Liver (tissue), 10 donors: ENCODE measurements at places on chromosomes 12 and 14. TPM values are rescaled to one million over a fixed set of nuclear protein-coding genes. Genes with fewer than 3 reads are reported as not detected.
A peak's percentile ranks its signal among the peaks of the same experiment; 100 is the strongest.

DNA sequence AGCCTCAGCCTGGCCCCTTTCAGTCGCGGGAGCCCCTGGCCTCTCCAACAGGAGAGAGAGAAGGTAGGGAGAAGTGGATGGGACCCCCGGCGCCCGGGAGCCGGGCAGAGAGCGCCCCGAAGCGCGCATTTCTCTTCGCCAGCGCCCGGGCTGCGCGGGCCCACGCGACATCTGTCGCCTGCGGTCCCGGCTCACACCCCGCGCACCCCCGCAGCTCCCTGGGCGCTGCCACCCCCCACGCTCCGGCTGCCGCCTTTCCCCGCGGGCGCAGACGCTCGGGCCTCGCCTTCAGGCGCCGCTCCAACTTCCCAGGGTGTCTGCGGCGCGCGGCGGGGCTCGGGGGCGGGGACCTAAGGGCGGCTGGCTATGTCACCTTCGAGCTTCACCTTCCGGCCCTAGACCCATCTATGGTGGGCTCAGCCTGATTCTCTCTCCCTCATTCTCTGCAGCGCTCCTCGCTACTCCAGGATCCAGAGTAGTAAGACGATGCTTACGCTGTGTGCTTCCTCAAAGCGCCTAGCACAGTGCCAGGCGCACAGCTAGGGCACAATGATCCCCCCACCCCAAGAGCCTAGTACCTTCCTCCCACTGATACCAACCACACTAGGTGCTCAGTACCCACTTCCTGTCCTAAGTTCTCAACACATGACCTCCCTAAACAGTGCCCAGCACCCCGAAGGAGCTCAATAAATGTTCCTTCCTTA lies 1.6 kb downstream of the HRK start:
- DNase-seq: no peak

GRCh38 chr14:23640524-23641141 lies 4.5 kb downstream of the DHRS2 start:
- no peak for DNase-seq

DNA sequence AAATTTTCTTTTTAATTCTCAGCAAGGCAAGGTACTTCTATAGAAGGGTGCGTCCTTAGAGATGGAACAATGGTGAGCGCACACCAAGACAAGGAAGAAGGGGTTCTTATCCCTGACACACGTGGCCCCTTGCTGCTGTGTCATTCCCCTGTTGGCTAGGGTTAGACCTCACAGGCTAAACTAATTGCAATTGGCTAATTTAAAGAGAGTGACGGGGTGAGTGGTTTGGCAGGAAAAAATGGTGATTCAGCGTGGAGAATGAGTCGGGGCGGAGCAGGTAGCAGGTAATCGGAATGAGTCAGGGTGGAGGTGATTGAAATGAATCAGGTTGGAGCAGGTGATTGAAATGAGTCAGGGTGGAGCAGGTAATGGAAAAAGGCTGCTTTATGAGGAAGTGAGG lies 36.3 kb upstream of the HECTD1 start:
- DNase-seq: no peak

GRCh38 chr12:7042842-7043241 lies 17.7 kb upstream of the C1S start:
- DNase-seq: no peak

GRCh38 chr12:47901718-47902093 lies 3.1 kb downstream of the VDR start:
- DNase-seq: no peak

DNA sequence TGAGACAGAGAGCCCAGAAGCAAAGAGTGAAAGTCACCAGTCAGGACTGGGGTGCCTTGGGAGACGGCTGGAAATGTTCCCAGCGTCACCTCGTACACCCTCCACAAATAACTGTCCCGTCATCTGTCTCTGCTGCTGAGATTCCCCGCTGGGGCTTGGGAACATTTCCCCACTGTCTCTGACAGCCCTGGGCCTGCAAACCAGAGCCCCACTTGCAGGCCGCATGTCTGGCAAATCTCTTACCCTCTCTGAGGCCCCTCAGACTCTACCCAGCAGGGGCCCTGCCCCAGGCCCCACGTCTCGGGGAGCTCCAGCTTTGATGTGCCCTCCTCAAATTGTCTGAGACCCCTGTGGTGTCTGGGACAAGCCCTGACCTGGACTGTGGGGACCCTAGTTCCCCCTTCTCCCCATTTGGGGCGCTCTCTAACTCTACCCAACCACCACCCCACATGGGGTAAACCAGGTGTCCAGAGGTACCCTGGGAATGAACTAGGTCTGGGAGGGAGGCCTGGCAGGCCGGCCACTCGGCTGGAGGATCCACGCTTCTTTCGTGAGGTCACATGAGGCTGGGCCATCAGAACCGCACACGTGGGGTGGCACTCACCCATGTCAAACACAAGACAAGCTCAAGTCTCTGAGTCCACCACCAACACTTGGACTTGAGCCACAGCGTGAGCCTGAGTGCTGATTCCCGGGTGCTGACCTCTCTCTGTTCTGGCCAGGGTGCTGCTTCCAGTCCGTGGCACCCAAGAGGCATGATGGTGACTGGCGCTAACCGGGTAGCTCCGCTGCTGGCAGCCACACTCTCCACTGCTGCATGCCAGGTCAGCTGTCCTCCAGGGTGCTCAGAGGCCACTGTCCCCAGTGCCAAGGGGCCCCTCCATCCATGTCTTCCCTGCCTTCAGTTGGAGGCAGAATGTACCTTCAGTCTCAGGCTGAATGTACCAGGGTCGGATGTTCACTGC lies 59.8 kb downstream of the DIO3 start:
- no peak for DNase-seq

- no peak for DNase-seq
These were observed 1.8 kb upstream of the MYL6B start for GRCh38 chr12:56150563-56150962.

DNA sequence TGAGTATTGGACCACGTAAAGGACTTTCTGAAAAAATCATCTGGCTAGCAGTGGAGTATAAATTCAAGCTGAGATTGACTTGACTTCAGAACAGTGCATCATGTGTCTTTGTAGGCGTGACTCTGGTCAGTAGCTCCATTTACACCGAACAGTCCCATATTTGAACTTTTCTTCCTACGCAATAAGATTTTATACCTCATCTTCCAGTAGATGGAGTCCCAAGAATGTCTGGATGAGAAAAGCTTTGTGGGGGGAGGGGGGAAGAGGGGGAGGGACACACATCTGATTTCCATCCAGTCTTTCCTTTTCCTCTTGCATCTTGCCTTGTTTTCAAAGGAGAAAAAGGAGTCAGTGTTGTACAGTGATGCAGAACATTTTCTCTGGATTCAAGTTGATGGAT lies 241.0 kb downstream of the EMP1 start:
- DNase-seq: no peak

DNA sequence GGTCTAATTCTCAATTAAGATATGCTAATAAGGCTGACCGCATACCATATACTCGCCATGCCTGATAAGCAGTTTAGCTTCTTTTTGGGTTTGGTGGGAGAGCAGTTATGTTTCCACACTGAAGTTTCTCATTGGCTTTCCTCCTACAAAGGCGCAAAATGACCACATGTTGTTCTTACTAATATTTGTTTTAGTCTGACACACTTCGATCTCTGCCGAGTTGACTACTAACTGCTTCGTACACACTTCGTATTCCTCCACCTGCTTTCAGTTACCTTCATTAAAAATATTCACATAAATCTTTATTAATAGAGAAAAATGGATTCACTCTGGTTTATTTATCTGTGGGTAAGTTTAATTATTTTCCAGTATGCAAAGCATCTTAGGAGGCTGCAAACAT lies 41.7 kb downstream of the EMP1 start:
- no peak for DNase-seq

- DNase-seq: no peak
These were observed 39.3 kb downstream of the PITPNM2 start for GRCh38 chr12:123111498-123112165.

- peak; percentile 72 for DNase-seq
These were observed 522 bp downstream of the R3HDM2 start for GRCh38 chr12:57430112-57430930.

DNA sequence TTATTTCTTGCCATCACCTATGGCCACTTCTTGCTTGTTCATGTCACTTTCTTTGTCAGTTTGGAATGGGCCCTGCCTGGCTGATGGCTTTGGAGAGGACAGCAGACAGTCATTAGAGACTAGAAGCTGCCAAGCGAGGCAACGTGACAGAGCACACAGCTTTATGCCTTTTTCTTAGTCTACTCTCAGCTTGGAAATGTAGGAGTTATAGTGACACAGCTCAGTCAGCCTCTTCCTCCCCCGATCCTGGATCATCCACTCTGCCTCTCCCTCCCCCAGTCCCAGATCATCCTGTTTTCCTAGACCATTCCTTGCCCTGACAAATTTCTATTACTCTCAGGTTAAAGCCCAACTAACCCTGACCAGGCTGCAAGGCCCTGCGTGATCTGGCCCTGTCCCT lies 26.6 kb downstream of the ETV6 start:
- no peak for DNase-seq

DNA sequence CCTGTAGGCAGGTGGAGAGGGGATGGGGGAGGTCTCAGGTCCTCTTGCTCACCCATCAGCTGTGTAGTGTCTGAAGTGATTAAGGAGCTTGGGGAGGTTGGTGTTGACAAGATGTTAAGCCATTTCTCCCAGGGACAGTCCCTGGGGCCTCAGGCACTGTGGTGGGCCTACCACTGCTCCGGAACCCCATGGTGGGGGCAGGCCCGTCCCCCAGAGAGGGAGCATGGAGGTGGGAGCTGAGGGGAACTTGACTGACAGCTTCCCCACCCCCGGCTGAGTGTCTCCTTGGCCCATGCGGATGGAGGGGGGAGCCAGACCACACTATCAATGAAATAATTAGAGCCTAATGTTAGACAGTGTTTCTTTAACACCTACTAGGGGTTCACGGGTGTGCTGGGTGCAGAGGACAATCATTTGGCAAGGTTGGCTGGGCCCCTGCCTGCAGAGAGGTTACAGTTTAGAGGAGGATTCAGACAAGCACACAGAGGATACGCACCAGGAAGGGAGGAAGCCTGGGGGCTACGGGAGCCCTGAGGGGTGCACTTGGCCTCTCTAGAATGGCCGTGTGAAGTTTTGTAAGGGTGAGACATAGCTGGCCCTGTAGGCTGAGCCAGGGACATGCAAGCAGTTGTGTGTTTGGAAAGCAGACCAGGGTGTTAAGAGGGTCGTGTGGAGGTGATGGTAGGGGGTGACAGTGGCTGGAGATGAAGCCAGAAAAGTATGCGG lies 19.3 kb upstream of the KRT80 start:
- no peak for DNase-seq

DNA sequence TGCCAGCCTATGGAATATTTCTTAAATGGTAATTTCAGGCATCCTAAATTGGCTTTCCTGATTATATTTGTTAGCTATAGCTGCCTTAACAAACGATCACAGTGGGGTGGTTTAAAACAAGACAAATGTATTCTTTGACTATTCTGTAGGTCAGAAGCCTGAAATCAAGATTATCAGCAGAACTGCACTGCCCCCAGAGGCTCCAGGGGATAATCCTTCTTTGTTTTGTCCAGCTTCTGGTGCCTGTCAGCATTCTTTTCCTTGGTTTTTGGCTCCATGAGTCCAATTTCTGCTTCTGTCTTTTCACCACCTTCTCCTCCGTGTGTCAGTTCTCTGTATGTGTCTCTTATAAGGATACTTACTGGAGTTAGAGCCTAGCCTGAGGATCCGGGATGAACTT lies 1282.2 kb upstream of the USP15 start:
- DNase-seq: no peak

GRCh38 chr12:94100211-94100627 lies 48.2 kb upstream of the PLXNC1 start:
- no peak for DNase-seq

DNA sequence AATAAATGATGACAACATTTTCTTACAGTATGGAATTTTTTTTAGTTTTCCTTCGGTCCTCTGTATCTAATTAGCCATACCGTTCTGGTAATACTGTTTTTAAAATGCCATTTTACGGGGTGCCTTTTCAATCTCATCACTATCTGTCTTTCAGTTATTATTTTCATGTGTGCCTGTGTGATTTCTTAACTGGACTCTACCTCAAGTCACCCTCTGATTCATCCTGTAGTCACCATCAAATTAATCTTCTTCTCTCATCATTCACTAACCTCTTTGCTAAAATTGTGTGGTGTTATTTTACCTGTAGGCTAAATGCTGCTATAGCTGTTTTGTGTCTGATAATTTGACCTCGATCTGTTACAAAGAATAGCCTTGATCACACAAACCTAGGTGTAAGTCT lies 16.0 kb upstream of the CCT2 start:
- DNase-seq: no peak

GRCh38 chr14:31229638-31230572 lies 22.3 kb upstream of the HECTD1 start:
- DNase-seq: peak; percentile 49

DNA sequence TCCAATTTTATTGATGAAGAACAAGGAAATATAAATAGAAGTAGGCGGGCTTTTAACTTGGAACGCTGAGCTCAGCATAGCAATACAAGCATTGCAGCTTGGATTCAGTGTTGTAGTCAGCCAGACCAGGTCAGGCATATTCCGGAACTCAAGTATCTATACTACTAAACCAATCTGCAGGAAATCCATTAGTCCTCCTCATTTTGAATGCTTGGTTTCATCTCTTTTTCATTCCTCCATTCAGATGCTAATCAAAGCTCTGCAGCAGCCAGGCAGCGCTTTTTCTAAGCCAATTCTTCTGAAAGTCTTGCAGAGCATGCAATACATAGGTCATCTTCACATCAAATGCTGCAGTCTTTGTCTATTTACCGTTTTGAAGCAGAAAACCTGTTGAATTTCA lies 49.0 kb downstream of the KIF21A start:
- no peak for DNase-seq

- DNase-seq: no peak
These were observed 42.8 kb downstream of the AMN start for GRCh38 chr14:102965282-102965681.

GRCh38 chr12:3483089-3483488 lies 7.9 kb upstream of the PRMT8 start:
- DNase-seq: no peak

Gene ALG10
- 0.44 TPM for polyA plus RNA-seq

Gene PMCH
- not detected for polyA plus RNA-seq

Gene SPTLC2
- 4.6 TPM for polyA plus RNA-seq

Gene CLEC7A
- 3.9 TPM for polyA plus RNA-seq

Gene POTEG
- polyA plus RNA-seq: not detected

Gene TRHDE
- polyA plus RNA-seq: not detected

Gene PRIMA1
- polyA plus RNA-seq: 0.13 TPM

Gene CFAP251
- 1.8 TPM for polyA plus RNA-seq

Gene CSRNP2
- 2.0 TPM for polyA plus RNA-seq
